ENCODE measurements at places on chromosomes 1 and 21. TPM values are rescaled to one million over a fixed set of nuclear protein-coding genes. Genes with fewer than 3 reads are reported as not detected.

Gene CFAP141
- total RNA-seq, result not detected

Gene ATP6V1G3
- not detected for total RNA-seq

Gene SLAMF1
- total RNA-seq, result 1.1 TPM

Gene OBSCN
- total RNA-seq, result 5.6 TPM

Gene TAS1R3
- 0.19 TPM for total RNA-seq

Gene MATN1
- total RNA-seq, result not detected

Gene DONSON
- total RNA-seq, result 22.6 TPM

Gene PLPPR5
- total RNA-seq, result not detected

Gene TNNT2
- 0.17 TPM for total RNA-seq

Gene CFAP107
- not detected for total RNA-seq

Gene ATXN7L2
- total RNA-seq, result 1.6 TPM

Gene GUCA2A
- not detected for total RNA-seq

Gene OR2L13
- not detected for total RNA-seq

Gene C8B
- total RNA-seq, result 151 TPM

Gene S100A7
- total RNA-seq, result not detected

Gene NBPF8
- total RNA-seq, result 42.2 TPM

Gene KIAA0040
- 12.0 TPM for total RNA-seq

Gene TIE1
- 17.6 TPM for total RNA-seq

Gene SPRR4
- not detected for total RNA-seq

Gene TOMM20
- total RNA-seq, result 34.9 TPM

Gene CNIH3
- total RNA-seq, result 1.0 TPM

Data from liver (tissue), 10 donors.